ENCODE measurements at places on chromosomes 1 and 21. TPM values are rescaled to one million over a fixed set of nuclear protein-coding genes. Genes with fewer than 3 reads are reported as not detected.

DNA sequence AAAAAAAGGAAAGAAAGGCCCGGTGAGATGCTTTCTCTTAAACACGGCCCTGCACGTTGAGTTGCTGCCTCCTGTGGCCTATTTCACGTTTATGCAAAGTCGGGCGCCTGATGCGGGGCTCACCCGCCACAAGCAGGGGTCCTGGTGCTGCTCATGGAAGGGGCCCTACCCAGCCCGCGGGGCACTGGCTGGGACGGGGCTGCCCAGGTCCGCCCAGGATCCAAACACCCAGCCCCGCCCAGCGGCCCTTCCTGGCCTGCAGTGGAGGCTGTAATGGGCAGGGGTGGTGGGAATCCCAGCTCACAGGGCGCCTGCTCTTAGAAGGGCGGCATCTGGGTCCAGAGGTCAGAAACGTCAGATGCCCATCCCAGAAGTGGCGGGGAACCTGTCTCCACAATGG, 1.6 kb downstream of the COL6A2 start:
- peak; percentile 23 for DNase-seq

Gene OR2M3
- total RNA-seq, result 0.45 TPM

DNA sequence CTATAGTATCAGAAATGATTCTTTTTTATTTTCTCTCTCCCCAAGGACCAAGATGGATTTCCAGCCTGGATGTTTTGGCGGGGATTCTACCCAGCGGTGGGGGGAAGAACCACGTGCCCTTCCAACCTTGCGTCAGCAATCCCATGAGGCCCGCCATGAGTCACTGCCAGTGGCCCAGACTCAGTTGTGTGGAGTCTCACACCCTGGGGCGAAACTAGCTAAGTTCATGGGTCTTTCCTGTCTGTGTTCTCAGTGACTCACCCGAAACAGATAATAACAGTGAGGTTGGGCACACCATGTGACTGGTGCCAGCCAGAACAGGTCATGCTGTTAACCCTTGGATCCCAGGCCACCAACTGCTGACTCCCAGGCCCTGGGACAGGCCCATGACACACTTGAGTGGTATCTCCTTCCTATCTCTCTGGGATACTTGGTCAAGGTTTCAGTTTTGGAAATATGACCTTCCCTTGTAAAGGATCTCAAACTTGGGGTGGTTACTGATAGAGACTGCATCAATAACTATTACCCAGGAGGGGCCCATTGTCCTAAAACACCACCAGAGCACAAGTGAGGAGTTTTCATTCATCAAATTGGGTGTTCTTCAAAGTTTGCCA, 98.0 kb upstream of the DUSP10 start:
- DNase-seq, result peak; percentile 56

Gene C8A
- total RNA-seq, result not detected

Gene ARV1
- total RNA-seq, result 29.8 TPM

Gene PDC
- not detected for total RNA-seq

Gene TMEM61
- 9.4 TPM for total RNA-seq

Gene AQP10
- total RNA-seq, result not detected

DNA sequence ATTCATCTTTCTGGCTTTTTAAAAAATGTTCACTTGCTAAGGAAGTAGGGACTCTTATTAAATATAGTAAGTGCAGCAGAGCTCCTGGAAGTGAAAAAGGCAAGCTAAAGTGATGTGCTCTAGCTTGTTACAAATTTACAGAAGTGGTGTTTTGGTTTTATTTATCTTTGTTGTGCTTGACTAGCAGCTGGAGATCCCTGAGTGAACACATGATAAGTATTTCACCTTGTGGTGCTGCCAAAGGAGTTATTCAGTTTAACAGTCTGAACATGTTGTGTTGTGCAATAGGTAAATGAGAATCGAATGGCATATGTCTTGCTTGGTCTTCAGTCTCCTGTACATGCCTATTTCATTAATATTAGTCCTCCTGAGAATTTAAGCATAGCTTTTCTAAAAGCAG, 315.7 kb downstream of the TPR start:
- no peak for DNase-seq

DNA sequence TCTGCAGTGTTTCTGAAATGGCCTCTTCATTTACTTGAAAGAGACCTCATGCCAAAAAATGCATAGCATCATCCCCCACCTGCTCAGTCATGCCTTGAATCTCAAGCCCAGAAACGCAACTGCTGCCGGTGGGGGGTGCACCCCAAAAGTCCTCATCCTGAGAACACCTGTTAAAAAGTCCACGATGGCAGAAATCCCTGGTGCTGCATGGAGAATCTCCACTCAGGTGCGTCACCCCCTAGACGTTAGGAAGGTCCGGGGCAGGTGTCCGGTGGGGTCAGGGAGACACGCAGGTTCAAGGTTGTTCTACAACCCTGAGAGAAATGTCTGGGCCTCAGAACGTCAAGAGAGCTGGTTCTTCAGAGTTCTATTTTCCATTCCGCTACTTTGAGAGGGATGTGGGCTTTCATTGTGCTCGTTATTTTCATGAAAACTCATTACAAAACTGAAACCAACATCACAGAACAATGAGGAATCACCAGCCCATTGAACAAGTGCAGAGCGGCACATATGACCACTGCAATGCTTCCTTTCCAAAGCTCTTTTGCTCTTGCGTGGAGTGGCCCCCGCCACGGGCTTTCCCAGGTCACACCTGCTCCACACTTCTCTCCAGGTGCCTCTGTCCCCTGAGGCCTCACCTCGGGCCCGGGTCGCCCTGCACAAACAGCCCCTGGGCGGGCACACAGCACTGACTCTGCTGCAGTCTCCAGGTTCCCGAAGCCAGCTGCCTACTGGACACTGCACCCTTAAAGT, 201.9 kb downstream of the TOMM20 start:
- no peak for DNase-seq

GRCh38 chr1:3924186-3924824, 24.2 kb upstream of the C1orf174 start:
- DNase-seq, result no peak

All from stomach (tissue), 19 donors.